ENCODE measurements at places on chromosomes 13 and 19.

GRCh38 chr19:17054746-17055145 is 20.5 kb downstream of the HAUS8 start:
- DNase-seq, result no peak

DNA sequence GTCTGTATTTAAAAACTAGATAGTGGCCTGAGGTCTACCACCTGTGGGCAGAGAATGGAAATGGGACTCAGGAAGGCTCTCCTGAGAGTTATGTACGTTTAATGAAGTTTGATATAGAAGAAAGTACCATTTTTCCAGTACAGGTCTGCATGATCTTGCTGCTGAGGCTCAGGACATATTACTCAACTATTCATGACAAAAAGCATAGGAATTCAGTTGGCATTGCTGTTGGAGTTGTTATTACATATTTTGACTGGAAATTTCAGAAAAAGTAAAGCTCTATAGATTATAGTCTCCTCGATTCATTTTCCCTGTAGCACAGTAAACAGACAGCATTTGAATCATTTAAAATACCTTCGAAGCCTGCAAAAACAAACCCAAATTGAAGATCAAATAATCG is 469.8 kb downstream of the DCT start:
- DNase-seq, result no peak

- no peak for DNase-seq
Measured at GRCh38 chr19:44689290-44690130, 9.4 kb upstream of the CEACAM16 start.

- no peak for DNase-seq
Measured at GRCh38 chr13:52652980-52653303, 306 bp downstream of the SUGT1 start.

DNA sequence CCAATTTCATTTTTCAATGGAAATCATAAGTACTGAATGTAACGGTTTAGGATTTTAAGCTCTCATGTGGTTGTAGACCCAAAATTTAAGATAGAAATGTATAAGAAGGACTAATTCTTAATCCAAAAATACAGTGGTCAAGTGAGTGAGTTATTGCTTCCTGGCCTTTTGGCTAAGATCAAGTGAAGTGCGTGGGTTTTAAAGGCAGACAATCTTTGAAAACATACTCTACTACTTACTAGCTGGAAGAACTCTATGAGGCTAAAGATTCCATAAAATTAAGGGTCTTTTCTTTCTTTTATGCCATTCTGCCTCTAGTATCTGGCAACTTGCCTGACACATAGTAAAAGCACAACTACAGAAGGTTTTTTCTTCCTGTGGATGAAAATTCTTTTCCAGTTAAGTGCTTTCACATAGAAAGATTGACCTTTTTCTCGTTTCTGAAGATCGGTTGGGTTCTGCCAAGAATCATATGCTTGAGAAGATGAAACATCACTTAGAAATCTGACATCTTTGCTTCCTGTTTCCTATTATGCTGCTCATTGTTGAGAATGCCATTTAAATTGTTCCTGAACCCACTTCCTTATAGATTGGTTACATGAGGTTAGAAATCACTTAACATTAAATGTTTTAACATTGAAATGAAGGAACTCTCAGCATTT is 26.4 kb upstream of the SCEL start:
- no peak for DNase-seq

Measured in NCI-H1436 treated with DMSO at 0.1 percent for 48 hours (cell line).